ENCODE measurements at places on chromosomes 2 and 18. TPM values are rescaled to one million over a fixed set of nuclear protein-coding genes. Genes with fewer than 3 reads are reported as not detected.

The HRH4 gene
- total RNA-seq = not detected

The HOXD9 gene
- total RNA-seq = 1.1 TPM

The PREB gene
- total RNA-seq = 57.7 TPM

The COL3A1 gene
- 0.22 TPM for total RNA-seq

The ANKRD30BL gene
- total RNA-seq = not detected

The DSG4 gene
- total RNA-seq = not detected

The HOXD8 gene
- total RNA-seq = 6.2 TPM

The SERPINB12 gene
- not detected for total RNA-seq

The SERPINB13 gene
- not detected for total RNA-seq

The TWIST2 gene
- 8.5 TPM for total RNA-seq

The PDE6D gene
- 19.0 TPM for total RNA-seq

The SERPINB10 gene
- not detected for total RNA-seq

The IL1R1 gene
- 55.7 TPM for total RNA-seq

The HOXD13 gene
- 0.18 TPM for total RNA-seq

The FHL2 gene
- total RNA-seq = 52.7 TPM

The TUBA4B gene
- total RNA-seq = 0.10 TPM

The ITGA4 gene
- total RNA-seq = 1.4 TPM

The MERTK gene
- 3.0 TPM for total RNA-seq

The RNF125 gene
- 0.26 TPM for total RNA-seq

The TNS1 gene
- 17.4 TPM for total RNA-seq

The NEU2 gene
- total RNA-seq = not detected

The NRP2 gene
- 104 TPM for total RNA-seq

The SERPINB11 gene
- total RNA-seq = 0.03 TPM

The KIDINS220 gene
- 20.7 TPM for total RNA-seq

The GAREM1 gene
- 5.6 TPM for total RNA-seq

The GLI2 gene
- total RNA-seq = 16.8 TPM

The RPRM gene
- total RNA-seq = 0.05 TPM

The KCNK3 gene
- total RNA-seq = 0.57 TPM

The IL36RN gene
- 0.02 TPM for total RNA-seq

The HAAO gene
- total RNA-seq = not detected

The AGXT gene
- not detected for total RNA-seq

The HAUS1 gene
- total RNA-seq = 35.1 TPM

The RASGRP3 gene
- 0.98 TPM for total RNA-seq

The KIF1A gene
- total RNA-seq = 0.71 TPM

The MC2R gene
- total RNA-seq = not detected

The PRSS56 gene
- 0.10 TPM for total RNA-seq

The ABCG8 gene
- total RNA-seq = not detected

The WNT6 gene
- total RNA-seq = 0.17 TPM
